ENCODE measurements at places on chromosomes 2 and 18.

DNA sequence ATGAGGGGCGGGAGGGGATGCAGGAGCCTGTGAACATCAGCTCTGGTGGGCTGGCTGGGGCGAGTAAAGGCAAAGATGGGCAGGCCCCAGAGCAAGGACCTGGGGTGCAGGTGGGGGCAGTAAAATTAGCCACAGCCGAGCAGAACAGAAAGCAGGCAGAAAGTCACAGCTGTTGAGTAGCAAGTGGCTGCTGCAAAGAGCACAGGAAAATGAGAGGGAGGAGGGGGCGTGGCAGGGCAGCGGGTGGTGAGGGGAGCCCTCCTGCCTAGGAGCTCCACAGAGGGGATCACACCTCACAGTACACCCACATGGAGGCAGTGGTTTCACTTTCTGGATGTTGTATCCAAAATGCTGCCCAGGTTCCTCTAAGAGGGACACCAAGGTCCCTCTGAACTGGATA lies 79.6 kb downstream of the LBH start:
- no peak for DNase-seq

GRCh38 chr18:12029786-12030584 lies 48.7 kb downstream of the IMPA2 start:
- DNase-seq: no peak

DNA sequence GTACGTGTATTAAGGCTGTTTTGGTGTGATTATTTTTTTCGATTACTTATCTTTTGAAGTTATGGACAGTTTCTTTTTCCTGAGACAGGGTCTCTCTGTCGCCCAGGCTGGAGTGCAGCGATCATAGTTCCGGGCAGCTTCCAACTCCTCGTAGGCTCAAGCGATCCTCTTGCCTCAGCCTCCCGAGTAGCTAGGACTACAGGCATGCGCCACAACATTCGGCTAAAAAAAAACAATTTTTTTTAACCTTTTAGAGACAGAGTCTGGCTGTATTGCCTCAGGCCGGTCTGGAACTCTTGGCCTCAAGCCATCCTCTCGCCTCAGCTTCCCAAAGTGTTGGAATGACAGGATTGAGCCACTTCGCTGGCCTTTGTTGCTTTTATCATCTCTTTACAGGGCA lies 945 bp downstream of the HAT1 start:
- DNase-seq: peak; percentile 20

DNA sequence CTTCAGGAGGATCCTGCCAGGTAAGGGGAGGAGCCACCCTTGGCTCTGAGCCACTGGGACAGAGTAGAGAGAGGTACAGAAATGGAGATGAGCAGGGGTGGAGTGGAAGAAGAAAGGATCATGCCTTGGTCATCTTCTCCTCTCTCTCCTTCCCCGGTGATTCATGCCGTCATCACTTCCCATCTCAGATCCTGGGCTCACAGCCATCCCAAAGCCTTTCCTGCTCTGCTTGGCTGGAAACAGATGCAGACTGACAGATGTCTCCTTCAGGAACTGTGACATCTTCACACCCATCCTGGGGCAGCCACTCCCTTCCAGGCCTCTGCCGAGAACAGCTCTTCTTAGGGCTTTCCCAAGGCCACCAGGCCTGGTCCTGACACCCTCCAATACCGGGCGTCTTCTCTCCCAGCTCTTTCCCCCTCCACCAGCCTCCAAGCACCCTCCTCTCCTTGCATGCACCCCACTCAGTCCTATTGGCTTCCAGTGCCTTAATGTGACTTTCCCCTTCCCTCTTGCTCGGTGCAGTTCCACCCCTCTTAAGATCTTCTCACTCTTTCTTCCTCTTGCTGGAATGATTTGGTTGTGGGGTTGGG lies 58.3 kb upstream of the TNP1 start:
- DNase-seq: peak; percentile 80

GRCh38 chr2:144770616-144771230 lies 250.8 kb upstream of the ZEB2 start:
- DNase-seq: no peak
